Left renal pelvis (tissue), 4 donors: ENCODE measurements at places on chromosomes 16 and 17. TPM values are rescaled to one million over a fixed set of nuclear protein-coding genes. Genes with fewer than 3 reads are reported as not detected.
A peak's percentile ranks its signal among the peaks of the same experiment; 100 is the strongest.

GRCh38 chr16:4239020-4239419 lies 2.9 kb downstream of the SRL start:
- DNase-seq = no peak

DNA sequence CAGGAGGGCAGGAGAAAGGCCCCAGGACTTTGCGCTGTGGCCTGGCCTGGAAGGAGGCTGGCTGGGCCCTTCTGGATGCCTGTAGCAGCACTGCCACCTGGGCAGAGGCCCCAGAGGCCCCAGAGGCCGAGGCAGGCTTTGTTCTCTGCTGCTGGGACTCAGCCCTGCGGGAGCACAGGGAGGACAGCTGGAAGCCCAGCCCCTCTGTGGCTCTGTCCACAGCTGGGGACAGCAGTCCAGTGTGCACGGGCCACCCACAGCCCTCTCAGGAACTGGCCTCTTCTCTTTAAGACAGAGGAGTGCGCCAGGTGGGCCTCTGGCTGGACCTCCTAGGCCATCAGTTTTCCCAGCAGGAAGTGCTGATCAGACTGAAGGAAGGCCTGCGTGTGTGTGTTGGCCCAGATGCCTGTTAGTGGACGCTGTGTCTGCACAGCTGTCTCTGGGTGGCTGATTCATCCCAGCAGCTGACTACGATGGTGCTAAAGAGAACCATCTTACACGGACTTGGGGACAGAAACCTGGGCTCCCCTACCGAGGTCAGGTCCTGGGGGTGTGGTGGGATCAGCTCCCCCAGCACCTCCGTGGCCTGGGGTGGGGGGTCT lies 26.9 kb upstream of the ZNF750 start:
- no peak for DNase-seq

- DNase-seq = no peak
Observed at GRCh38 chr17:65552214-65552613, 9.2 kb downstream of the AXIN2 start.

DNA sequence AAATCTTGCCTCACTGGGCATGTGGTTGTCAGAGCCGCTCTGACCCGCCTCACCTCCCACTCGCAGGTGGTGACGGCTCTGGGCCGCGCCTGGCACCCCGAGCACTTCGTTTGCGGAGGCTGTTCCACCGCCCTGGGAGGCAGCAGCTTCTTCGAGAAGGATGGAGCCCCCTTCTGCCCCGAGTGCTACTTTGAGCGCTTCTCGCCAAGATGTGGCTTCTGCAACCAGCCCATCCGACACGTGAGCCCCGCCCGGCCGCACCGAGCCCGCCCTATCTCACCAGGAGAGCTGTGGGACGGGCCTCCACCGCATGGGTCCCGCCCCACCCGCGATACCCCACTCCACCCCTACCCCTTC lies 4.0 kb downstream of the TGFB1I1 start:
- no peak for DNase-seq

GRCh38 chr16:77298418-77299360 lies 99.5 kb downstream of the SYCE1L start:
- DNase-seq = no peak

DNA sequence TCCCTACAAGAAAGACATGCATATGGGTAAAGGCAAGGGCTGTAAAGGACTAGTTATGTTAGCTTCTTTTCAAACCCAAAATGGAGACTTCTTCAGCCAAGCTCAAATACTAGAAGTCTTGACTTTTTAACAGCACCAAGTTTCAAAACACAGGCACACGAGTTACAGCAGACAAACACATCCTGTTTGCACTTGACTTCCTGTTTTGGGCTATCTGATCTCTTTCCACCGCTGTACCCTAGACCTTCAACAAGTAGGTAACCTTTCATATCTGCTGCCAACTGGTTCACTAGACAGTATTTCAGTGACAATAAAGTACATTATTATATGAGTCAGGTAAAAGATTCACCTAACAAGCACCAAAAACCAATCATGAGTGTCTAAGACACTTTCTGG lies 12.3 kb downstream of the RFFL start:
- DNase-seq = no peak

- DNase-seq = no peak
Observed at GRCh38 chr16:56860226-56861020, 4.6 kb upstream of the SLC12A3 start.

- no peak for DNase-seq
Observed at GRCh38 chr17:82868715-82869131, 28.9 kb upstream of the ZNF750 start.

DNA sequence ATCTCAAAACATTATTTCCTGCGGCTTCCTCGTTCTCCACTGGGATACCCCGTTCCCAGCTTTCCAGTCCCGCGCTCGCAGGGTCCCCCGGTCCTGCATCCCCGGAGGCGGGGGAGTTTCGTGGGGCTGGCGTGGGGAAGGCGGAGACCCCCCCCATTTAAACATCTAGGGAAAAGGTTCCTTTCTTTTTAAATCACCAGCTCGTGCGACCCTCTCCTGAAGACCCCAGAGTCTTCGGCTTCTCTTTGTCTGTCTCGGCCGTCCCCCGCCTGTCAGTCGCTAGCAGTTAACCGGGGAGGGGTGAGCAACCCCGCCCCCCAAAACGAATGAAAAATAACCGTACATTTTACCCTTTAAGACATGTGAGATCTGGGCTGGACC lies 473 bp upstream of the IGF2BP1 start:
- DNase-seq = no peak

- no peak for DNase-seq
Observed at GRCh38 chr16:56742030-56742984, 12.4 kb downstream of the NUP93 start.

- no peak for DNase-seq
Observed at GRCh38 chr16:49869731-49870130, 13.8 kb upstream of the ZNF423 start.

DNA sequence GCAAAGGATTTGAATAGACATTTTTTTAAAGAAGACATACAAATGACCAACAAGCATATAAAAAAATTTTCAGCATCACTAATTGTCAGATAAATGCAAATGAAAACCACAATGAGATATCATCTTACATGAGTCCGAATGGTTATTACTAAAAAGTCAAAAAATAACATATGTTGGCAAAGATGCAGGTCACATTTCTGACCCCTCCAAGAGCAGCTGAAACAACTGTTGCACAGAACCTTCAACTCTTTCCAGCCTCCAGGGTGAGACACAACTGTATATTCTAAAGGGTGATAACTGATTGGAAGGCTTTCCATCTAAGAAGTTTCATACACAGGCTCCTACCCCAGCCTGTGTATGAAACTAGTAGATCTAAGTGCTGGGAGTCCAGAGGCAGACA lies 51.9 kb downstream of the SLFN5 start:
- no peak for DNase-seq

DNA sequence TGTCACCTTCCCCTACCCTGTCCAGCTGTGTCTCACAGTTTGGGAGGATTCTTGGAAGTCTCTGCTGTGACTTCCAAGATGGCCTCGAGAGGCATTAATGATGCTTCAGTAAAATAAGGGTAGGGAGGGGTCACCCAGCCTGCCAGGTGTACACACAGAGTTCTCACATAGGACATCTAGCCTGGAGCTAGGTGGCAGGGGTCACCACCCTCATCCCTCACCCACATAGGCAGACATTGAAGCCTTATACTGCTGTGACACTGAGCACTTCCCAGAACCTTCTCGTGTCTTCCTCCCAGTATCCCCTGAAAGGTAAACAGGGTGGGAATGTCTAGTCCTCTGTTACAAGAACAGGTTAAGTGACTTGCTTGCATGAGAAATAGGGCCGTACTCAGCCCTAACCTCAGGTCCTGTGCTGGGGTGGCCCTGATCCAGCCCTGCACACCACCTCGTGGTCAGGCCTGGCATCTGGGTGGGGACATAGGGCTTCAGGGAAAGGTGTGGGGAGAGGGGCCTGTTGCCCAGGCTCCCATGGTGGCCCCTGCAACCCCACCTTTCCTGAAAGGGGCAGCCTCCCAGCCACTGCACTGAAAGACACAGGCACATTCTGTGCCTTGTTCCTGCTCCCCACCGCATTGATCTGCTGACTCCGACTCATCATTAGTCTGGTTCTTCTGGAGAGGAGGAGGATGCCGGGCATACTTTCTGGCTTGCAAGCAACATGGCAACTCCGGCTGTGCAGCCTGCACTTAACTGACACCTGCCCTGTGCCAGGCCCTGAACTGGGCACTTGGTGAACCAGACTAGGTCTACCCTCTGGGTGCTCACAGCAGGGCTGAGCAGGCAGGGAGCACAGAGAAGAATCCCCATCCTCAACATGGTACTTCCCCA lies 3.6 kb upstream of the MMP15 start:
- no peak for DNase-seq

GRCh38 chr17:72008236-72008876 lies 112.5 kb upstream of the SOX9 start:
- no peak for DNase-seq

DNA sequence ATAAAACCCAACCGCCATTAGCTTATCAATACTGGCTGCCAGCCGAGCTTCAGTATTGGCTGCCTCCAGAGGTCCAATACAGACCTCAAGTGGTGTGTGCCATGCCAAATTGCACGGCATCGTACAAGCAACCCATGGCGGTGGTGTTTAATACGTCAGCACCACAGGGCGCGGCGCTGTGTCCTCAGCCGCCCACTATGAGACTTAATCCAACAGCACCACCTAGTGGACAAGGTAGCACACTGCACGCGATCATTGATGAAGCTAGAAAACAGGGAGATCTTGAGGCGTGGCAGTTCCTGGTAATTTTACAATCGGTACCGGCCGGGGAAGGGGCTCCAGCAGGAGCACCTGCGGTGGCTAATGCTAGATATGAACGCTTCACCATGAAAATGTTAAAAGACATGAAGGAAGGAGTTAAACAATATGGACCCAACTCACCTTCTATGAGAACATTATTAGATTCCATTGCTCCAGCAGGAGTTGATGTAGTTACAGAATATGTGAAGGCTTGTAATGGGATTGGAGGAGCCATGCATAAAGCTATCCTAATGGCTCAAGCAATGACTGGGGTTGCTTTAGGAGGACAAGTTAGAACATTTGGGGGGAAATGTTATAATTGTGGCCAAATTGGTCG lies 15.4 kb downstream of the FLYWCH1 start:
- peak; percentile 53 for DNase-seq

DNA sequence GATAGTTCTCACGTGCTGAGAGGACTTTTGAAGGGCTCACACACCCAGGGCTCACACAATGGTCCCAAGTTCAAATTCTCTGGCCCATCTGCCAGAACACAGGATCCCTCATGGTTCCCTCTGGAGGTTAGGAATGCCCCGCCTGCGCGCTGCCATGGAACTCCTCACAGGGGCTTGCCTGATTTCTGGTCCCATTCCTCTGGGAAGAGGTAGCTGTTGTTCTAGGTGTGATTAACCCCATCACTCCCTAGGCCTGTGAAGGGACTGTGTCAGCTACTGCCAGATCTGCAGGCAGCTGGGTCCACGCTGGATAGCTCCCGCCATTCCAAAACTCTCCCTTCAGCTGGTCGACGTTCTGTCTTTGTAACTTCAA lies 2.3 kb upstream of the ARMC5 start:
- DNase-seq = no peak

GRCh38 chr16:89104930-89105571 lies 11.4 kb downstream of the ACSF3 start:
- no peak for DNase-seq

DNA sequence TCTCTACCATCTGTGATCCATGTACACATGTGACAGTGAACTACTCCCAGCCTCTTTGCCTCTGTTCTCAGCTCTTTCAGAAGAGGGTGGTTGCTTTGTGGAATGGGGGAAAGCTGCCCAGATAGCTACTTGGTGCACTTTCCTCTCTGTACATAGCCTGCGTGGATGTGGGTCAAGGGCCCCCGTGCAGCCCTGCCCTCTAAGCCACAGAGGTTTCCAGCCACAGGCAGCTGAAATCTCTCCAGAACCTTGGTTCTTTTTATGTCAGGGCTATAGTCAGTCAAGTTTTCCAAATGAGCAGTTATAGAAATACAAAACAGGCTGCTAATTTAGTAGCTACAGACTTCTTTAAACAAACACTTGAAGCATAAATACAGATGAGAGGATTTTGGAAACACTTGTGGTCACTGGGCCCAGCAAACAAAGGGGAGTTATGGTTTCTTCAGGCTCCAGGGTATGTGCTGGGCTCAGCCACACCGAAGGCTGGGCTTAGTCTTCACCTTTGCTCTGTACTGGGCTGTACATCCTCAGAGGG lies 199.7 kb upstream of the ASIC2 start:
- DNase-seq = no peak

GRCh38 chr16:73615071-73615940 lies 567.4 kb upstream of the ZFHX3 start:
- DNase-seq = no peak

GRCh38 chr17:34400301-34400931 lies 37.4 kb upstream of the CCL1 start:
- no peak for DNase-seq

GRCh38 chr17:28344011-28344410 lies 8.4 kb downstream of the TNFAIP1 start:
- no peak for DNase-seq

- no peak for DNase-seq
Observed at GRCh38 chr17:40417258-40417608, 463 bp downstream of the TOP2A start.

DNA sequence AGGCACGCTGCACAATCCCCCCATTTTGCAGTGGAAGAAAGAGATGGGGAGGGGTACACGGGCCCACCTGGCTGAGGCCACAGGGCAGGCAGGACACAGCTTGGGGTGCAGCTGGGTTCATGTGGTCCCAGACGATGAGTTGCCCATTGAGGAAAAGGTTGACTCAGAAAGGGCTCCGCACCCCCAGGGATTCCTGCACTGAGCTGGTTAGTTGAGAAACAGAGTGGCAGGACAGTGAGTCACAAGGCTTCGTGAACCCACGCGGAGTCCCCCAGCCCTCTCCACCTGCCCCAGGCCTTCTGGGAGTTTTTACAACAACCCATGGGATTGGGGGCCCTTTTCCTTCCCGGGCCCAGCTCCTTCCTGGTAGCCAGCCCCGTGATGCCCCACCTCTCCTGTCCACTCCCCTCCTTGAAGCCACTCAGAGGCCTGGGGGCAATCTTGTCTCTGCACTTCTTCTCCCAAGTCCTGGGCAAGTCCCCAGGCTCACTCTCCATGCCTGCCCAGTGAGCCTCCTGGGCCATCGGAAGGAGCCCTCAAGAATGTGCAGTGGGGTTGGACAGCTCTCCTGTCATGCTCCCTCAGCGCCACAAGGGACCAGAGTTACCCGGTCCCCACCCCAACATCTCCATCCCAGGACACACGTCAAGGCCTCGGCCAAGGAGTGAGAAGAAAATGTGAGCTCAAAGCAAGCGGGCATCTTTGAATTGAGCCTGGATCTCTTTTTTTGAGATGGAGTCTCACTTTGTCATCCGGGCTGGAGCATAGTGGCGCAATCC lies 251.2 kb downstream of the PARN start:
- DNase-seq = no peak

HBQ1 gene
- polyA plus RNA-seq = not detected

NDUFAF8 gene
- polyA plus RNA-seq = 67.0 TPM

PTX4 gene
- polyA plus RNA-seq = 0.11 TPM

ORMDL3 gene
- 89.8 TPM for polyA plus RNA-seq

TMEM106A gene
- polyA plus RNA-seq = 8.9 TPM

SHISA9 gene
- polyA plus RNA-seq = 2.9 TPM

DRC7 gene
- 3.0 TPM for polyA plus RNA-seq

CMTM3 gene
- 84.7 TPM for polyA plus RNA-seq

KRTAP9-4 gene
- not detected for polyA plus RNA-seq

PGAP3 gene
- polyA plus RNA-seq = 37.7 TPM
